ENCODE measurements at places on chromosomes 12 and 14.

- DNase-seq: no peak
Observed at GRCh38 chr12:94123127-94123526, 25.2 kb upstream of the PLXNC1 start.

DNA sequence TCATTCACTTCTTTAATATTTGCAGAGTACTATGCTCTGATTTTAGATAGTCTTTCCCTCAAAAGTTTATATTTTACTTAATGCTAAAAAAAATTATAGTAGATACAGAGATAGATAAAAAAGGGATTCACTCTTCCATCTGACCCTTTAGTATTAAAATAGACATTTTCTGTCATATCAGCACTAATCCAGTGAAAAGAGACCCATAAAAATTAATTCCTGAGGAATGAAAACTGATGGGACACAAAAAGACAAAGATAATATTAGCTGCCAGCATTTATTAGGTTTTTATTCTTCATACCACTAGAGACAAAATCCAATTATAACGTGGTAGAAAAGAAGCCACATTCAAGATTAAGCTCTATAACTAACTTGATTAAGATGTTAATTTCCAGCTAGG is 45.3 kb downstream of the SOS2 start:
- no peak for DNase-seq

- DNase-seq: no peak
Observed at GRCh38 chr12:54959291-54960018, 25.1 kb downstream of the TESPA1 start.

- no peak for DNase-seq
Observed at GRCh38 chr12:25384893-25385248, 134.1 kb upstream of the KRAS start.

DNA sequence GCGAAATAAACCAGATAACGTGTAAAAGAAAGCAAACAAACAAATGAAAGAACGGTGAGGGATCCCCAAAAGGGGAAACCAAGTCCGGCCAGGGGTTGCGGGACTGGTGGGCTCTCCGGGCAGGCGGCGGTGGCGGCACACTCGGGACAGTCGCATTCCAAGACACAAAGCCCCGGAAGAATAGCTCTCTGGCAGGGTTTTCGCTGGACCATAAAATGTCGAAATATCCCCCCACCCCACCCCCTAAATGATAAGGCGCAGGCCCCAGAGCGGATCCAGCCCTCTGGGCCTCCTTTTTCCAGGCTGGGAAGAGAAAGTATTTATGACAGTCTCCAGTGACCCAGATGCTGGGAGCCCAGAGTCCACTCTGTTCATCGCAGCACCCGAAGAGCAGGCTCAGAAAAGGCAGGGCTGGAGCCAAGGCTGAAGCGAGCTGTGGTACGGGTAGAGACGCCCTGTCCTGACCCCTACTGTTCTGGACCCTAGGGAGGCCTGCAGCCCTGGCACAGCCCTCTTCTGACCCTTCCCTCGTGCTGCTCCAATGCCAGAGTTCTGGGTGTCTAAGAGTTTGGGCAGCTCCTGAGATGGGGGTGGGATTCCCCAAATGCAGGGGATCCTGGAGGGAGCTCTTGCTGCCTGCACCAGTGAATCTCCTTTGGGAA is 2.1 kb upstream of the HOXC8 start:
- DNase-seq: no peak

- no peak for DNase-seq
Observed at GRCh38 chr12:18146363-18146762, 56.4 kb upstream of the RERGL start.

GRCh38 chr14:76259029-76259735 is 107.5 kb downstream of the GPATCH2L start:
- DNase-seq: no peak

- no peak for DNase-seq
Observed at GRCh38 chr12:18700271-18700670, 37.5 kb downstream of the PLCZ1 start.

DNA sequence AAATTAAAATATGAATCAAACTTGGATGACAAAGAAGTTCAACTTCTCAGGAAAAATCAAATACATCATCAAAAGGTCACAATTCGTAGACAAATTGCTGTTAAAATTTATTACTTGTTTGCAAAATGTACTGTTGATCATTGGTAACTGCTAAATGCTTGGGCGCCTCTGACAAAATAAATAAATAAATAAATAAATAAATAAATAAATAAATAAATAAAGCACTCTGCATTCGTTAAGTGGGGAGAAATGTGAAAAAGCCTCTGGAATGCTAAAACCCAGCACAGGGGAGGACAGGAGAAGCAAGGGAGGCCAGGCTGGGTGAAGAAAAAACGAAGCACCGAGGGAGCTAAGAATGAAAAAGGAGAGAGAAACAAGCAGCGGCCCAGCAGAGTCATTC is 115.2 kb downstream of the BCL11B start:
- no peak for DNase-seq

GRCh38 chr14:103155010-103155409 is 31.7 kb downstream of the TNFAIP2 start:
- DNase-seq: no peak

DNA sequence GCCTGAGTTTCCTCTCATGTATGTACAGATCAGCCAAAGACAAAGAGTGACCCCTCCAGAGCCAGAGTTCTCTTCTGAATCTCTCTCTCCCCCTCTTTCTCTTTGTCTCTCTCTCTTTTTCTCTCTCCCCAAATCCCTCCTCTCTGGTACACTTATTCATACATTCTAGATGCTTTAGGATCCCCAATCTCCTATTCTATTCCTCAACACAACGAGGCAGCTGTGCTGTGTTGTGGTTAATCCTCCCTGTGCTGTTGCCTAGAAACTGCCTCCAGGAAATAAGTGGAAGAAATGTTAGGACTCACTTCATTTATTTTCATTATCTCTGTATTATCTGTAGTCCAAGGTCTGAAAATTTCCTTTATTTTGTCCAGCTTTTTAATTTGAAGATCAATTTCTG is 350.5 kb upstream of the OR4E1 start:
- DNase-seq: no peak

DNA sequence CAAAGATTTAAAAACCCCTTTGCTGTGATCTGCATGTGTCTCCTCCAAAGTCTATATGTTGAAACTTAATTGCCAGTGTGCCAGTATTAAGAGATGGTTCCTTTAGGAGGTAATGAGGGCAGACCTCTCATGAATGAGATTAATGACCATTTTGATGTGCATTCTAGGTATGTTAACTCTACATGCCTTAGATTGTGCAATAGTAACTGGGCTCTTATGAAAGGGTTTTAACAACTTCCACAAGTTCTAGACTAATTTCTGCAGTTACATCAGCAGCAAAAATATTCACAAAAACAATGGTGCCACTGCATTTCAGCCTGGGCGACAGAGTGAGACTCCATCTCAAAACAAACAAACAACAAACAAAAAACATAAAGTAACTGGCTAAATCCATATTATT is 3.8 kb upstream of the TAS2R10 start:
- DNase-seq: no peak

All from activated CD4-positive, alpha-beta T cell treated with anti-CD3 and anti-CD28 coated beads, Interleukin-2, amount 50 U/mL, for 4 hours (primary cell).